ENCODE measurements at places on chromosomes 16 and 17.
A peak's percentile ranks its signal among the peaks of the same experiment; 100 is the strongest.

- DNase-seq, result no peak
Observed at GRCh38 chr17:43025766-43026537, 921 bp downstream of the RND2 start.

DNA sequence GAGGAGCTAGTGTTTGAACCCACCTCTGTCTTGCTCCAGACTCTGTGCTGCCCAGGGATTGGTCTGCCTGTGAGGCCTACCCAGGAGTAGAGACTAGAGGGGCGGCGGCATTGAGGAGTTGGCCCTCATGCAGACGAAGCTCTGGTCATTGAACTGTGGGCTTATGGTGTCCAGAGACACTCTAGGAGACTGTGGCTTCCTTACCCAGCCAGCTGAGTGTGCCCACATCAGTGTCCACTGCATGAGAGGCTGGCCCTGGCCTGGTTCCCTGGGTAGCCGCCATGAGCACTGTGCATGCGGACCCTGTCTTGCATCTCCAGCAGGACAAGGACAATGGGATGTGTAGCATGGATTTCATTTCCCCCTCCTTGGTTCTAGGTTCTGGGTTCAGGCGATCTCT lies 14.0 kb downstream of the SGSM2 start:
- DNase-seq, result no peak

- no peak for DNase-seq
Observed at GRCh38 chr16:16007743-16008111, 58.3 kb downstream of the ABCC1 start.

- no peak for DNase-seq
Observed at GRCh38 chr17:27532269-27533263, 76.3 kb downstream of the KSR1 start.

DNA sequence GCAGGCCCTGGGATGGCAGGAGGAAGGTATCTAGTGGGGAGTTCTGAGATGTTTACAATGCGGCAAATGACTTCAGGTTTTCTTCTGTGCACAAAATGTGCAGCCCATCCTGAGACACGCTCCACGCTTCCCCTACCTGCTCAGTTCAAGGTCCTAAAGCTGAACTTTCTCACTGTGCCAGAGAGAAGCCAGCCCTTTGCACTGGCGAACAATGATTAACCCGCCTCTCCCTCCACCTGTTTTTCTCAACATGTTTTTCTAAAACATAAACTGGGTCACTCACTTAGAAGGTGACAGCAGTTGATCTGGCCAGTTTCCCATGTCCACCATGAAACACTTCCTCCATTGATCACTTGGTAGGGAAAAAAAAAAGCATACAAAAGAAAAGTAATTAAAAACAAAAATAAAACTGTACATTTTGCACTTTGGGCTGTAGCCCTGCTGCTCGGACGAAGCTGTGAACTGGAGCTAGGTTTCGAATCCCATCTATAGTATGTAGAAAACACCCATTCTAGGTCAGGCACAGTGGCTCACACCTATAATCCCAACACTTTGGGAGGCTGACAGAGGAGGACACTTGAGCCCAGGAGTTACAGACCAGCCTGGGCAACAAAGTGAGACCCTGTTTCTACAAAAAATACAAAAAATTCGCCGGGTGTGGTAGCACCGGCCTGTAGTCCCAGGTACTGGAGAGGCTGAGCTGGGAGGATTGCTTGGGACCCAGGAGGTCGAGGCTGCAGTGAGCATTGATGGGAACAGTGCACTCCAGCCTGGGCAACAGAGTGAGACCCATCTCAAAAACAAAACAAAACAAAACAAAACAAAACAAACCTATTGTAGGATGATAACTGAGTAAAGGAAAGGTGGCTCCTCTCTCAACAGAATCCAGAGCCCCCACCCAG lies 6.1 kb upstream of the G6PC1 start:
- DNase-seq, result no peak

DNA sequence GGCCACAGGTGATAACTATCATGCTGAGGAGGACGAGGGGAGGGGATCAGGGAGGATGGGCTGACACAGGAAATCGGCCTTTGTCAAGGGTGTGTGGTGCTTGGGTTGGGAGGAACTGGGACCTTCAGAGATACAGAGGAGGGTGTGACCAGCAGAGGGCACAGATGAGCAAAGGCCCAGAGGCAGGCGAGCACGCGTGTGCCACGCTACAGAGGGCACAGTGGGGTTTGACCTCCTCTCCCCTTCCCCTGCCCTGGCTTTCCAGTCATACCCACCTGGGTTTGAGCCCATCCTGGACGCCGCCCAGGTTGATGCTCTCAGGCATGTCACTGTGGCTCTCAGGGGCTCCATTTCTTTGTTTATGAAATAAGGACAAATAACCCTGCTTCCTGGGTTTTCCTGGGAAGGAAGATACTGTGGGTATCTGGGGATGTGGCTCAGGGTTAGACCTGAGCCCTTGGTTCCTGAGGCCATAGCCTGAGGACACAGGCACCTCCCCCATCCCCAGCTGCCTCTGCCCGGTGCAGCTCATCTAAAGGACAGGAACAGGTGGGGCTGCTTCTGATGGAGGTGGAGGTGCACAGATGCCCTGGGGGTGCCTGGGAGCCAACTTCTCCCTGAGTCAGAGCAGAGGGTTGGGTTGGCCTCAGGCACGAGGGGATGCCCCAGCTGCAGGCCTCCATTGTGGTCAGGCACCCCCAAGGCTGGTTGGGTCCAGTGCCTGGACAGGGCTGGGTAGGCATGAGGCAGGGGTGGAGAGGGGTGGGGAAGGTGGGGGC lies 51.8 kb downstream of the BEAN1 start:
- peak; percentile 51 for DNase-seq

DNA sequence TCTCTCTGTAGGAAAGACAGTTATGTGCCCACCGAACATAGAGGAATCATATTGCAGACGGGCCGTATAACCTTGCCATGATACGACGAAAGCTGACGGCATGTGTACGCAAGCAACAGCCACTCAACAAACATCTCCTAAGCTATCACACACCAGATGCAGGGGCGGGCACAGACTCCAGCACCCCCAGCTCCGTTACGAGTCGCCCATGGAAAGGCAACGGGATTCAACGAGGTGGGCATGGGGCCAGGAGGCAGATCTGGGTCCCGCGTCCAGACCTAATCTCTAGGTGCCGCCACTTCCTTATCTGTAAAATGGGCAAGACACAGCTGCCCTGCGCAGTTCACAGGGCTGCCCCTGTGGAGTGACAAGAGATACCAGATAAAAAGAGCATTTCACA lies 35.6 kb downstream of the ABR start:
- DNase-seq, result no peak

- no peak for DNase-seq
Observed at GRCh38 chr17:50155115-50155819, 4.8 kb upstream of the PPP1R9B start.

DNA sequence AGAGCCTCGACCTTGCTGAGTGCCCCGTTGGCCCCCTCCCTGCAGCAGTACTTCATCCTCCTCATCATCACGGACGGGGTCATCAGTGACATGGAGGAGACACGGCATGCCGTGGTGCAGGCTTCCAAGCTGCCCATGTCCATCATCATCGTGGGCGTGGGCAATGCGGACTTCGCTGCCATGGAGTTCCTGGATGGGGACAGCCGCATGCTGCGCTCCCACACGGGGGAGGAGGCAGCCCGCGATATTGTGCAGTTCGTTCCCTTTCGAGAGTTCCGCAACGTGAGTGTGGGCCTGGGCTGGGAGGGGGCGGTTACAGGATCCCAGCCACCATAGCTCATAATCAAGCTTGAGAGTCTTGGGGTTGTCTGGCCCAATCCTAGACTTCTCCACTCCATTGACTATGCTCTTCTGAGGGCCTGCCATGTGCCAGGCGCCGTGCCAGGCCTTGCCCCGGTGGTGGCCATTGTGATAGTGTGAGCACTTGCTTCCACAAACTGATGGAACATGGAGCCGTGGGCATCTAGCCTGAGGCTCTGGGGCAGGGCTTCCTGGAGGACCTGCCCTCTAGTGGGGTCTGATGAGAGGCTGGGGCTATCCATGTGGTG lies 39.7 kb downstream of the PSME3IP1 start:
- DNase-seq, result no peak

DNA sequence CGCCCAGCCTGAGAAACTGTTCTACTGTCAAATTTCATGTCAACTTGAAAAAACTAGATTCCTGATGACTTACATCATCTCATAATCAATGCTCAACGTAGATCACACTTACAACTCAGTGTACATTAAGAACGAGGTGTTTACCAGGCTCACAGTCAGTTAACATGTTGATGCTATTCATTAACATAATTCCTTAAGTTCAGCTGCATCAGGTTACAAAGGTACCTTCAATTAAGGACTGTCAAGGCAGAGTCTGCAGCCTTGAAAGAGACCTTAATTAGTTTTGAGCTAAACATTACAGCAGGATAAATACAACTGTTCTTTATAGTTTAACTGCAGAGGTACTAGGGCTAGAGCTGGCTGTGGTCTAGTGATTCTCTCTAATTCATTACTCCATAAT lies 1.9 kb downstream of the GNA13 start:
- DNase-seq, result no peak

- DNase-seq, result no peak
Observed at GRCh38 chr16:10938796-10939648, 3.2 kb downstream of the DEXI start.

- DNase-seq, result no peak
Observed at GRCh38 chr16:20249211-20249610, 78.1 kb downstream of the GP2 start.

- no peak for DNase-seq
Observed at GRCh38 chr17:37037590-37038155, 88.9 kb downstream of the AATF start.

DNA sequence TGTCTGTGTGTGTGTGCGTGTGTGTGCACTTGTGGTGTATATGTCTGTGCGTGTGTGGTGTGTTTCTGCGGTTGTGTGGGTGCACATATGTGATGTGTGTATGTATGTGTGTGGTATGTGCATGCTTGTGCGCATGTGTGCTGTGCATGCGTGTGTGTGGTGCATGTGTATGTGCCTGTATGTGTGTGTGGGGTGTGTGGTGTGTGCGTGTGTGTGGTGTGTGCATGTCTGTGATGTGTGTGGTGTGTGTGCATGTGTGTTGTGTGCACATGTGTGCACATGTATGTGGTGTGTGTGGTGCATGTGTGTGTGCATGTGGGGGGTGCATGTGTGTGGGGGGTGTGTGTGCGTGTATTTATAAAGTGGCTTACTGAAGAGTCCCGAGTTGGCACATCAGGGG lies 23.0 kb upstream of the DNAI2 start:
- DNase-seq, result no peak

DNA sequence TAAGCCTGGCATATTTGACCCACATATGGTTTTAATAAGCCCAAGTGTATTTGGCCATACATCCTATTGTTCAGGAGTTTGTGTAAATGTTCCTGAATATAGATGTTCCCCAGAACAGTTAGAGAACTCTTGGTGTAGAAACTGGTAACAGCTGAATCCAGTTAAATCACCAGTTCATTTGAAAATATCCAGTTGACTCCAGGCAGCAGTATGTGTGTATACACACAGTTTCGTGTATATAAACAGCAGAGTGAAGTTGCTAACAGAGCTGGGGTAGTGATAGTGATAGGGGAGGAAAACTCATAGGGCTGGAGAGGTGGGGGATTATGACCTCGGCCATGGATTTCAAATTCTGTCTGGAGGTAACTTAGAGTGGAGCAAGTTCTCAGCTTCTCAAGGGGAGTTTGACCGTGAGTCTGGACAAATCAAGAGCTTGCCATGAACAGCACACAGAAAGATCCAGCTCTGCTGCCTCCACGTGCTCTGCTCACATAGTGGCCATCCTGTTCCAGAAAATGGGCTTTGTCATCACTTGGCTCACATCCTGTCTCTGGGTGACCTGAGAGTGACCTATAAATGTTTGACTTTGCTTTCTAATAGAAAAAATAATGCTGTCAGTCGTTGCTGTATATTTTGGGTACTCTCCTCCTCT lies 30.6 kb upstream of the MMD start:
- no peak for DNase-seq

GRCh38 chr16:71369494-71369893 lies 11.0 kb downstream of the CALB2 start:
- DNase-seq, result no peak

GRCh38 chr16:56915336-56916119 lies 16.4 kb upstream of the HERPUD1 start:
- no peak for DNase-seq

- DNase-seq, result no peak
Observed at GRCh38 chr17:51850201-51850600, 308.3 kb downstream of the CA10 start.

DNA sequence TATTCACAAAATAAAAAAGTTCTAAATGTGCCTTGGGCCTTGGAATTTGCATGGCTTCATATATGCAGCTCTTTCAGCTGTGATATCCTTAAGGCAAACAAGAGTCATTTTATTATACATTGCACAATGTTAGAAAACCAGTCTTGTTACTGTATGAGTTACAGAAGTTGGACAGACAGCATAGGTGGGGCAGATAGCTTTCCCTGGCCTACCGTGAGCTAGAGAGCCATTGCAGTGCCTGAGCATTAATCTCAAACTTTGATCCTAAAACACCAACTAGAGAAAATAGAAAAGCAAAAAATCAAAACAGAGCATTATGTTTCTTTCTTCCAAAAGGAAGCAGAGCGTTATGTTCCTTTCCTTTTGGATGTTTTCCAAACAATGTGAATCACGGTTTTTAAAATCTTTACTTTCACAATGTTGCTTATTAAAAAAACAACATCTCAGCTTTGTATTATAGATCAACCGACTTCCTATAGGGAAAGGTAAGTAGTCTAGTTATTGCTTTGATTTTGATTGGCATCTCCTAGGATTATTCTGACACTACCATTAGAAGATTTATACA lies 32.2 kb downstream of the ARHGAP44 start:
- DNase-seq, result no peak

DNA sequence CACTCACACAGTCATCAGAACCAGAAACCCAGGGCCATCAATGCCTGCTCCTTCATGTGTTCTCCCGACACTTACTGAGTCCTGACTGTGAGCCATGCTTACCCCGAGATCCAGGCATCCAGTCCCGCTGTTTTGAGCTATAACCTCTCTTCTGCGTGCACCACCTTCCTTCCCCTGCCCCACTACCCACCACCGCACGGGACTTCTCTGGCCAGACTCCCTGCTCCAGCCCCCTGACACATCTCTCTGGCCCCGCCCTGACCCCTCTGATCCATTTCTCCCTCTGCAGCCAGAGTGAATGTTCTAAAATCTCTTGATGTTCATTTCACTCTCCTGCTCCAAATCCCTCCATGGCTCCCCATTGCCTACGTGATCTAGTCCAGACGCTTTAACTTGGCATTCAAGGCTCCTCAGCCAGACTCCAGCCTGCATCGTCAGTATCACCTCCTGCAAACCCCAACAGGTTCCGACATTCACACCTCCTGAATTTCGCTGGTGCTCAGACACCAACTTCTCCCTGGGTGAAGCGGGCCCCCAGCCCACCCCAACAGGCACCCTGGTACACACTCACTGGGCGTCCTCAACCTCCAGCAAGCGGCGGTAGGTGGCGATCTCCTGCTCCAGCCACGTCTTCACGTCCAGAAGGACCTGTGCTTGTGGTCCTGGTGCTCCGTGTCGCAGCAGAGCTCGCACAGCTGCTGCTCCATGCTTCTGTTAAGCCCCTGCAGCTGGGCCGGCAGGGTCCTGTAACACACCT lies 3.1 kb upstream of the KRT17 start:
- no peak for DNase-seq

GRCh38 chr17:79131274-79131635 lies 56.6 kb downstream of the ENGASE start:
- DNase-seq, result no peak

- DNase-seq, result no peak
Observed at GRCh38 chr17:37820995-37821713, 76.3 kb upstream of the HNF1B start.

All from stimulated activated CD8-positive, alpha-beta memory T cell treated with anti-CD3 and anti-CD28 coated beads, Interleukin-2, amount 100 ng/mL, for 1 hour (primary cell).